ENCODE measurements at places on chromosomes 3 and 15. TPM values are rescaled to one million over a fixed set of nuclear protein-coding genes. Genes with fewer than 3 reads are reported as not detected.
A peak's percentile ranks its signal among the peaks of the same experiment; 100 is the strongest.

DNA sequence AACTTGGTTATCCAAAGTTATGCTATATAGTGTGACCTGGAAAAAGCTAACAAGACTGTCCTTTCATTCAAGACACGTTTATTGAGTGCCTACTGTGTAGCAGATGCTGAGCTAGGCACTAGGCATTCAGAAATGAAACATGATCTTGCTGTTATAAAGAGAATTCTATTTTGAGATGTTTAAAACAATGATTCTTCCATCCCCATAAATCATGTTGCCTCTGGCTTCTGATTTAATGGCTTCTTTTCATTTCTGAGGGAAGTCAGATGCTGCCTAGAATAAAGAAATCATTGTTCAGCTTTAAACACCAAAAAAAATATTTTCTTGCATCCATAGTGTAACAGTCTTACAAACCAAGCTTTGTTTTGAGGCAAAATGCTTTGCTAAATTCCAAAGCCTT is 620.9 kb upstream of the UBE2E2 start:
- no peak overlapping the region for H3K27ac ChIP-seq
- no peaks in the 10 kb centered on the region for H3K36me3 ChIP-seq
- no peaks in the 10 kb centered on the region for H3K27me3 ChIP-seq
- DNase-seq = no peak

GRCh38 chr15:52143873-52144272 is 31.3 kb upstream of the BCL2L10 start:
- peaks cover 4% of the 10 kb centered on the region for H3K36me3 ChIP-seq
- no peaks in the 10 kb centered on the region for H3K27me3 ChIP-seq
- peak overlapping the region; percentile 48 for H3K27ac ChIP-seq
- peak; percentile 94 for DNase-seq

DNA sequence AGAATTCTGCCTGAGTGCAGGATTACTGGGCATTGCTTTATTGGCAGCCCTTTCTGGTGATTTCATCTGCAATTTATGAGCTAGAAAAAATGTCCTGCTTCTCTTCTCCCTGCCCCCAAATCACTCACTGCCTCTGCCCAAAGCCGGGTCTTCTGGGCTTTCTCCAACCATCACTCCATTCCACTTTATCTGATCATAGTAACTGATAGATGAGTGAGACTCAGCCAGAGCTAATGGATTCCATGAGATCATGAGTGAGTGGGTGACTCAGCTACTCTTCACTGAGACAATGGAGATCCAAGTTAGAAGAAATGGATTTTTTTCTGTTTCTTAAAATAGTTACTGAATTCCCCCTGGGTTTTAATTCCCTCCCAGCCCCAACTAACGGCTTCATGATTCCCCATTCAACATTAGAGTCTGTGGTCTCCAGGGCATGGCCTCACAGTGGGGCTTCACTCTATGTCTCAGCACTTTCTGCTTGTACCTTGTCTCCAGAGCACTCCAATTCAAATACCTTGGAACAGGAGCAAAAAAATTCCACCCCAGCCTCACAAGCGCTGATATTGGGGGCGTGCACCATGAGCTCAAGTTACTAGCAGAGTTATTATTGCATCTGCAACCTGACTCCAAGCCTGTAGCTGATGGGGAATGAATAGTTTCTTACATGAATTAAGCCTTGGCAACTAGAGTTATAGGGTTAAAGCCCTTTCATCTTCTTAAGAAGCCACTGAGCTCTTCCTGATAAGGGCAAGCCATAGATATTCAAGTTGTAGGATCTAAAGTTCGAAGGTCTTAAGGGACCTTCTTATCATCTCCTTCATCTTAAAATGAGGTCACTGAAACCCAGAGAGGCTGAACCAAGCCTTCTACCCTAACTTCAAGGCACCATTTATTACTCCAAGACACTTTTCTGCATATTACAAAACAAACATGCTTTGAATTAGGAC is 85.9 kb downstream of the AGBL1 start:
- no peak overlapping the region for H3K4me3 ChIP-seq
- H3K27me3 ChIP-seq = no peaks in the 10 kb centered on the region
- H3K27ac ChIP-seq = no peak overlapping the region
- no peak for DNase-seq
- no peaks in the 10 kb centered on the region for H3K36me3 ChIP-seq

- no peak for DNase-seq
- no peak overlapping the region for H3K4me3 ChIP-seq
- H3K27me3 ChIP-seq = no peaks in the 10 kb centered on the region
- no peaks in the 10 kb centered on the region for H3K36me3 ChIP-seq
Observed at GRCh38 chr3:29763115-29763514, 482.2 kb downstream of the RBMS3 start.

- no peaks in the 10 kb centered on the region for H3K36me3 ChIP-seq
- no peaks in the 10 kb centered on the region for H3K27me3 ChIP-seq
- peaks cover 14% of the 10 kb centered on the region for H3K4me1 ChIP-seq
- DNase-seq = no peak
Observed at GRCh38 chr3:99509224-99509623, 129.2 kb upstream of the COL8A1 start.

GRCh38 chr15:35705884-35706585 is 160.1 kb upstream of the DPH6 start:
- H3K36me3 ChIP-seq = no peaks in the 10 kb centered on the region
- no peaks in the 10 kb centered on the region for H3K27me3 ChIP-seq
- no peak for DNase-seq

DNA sequence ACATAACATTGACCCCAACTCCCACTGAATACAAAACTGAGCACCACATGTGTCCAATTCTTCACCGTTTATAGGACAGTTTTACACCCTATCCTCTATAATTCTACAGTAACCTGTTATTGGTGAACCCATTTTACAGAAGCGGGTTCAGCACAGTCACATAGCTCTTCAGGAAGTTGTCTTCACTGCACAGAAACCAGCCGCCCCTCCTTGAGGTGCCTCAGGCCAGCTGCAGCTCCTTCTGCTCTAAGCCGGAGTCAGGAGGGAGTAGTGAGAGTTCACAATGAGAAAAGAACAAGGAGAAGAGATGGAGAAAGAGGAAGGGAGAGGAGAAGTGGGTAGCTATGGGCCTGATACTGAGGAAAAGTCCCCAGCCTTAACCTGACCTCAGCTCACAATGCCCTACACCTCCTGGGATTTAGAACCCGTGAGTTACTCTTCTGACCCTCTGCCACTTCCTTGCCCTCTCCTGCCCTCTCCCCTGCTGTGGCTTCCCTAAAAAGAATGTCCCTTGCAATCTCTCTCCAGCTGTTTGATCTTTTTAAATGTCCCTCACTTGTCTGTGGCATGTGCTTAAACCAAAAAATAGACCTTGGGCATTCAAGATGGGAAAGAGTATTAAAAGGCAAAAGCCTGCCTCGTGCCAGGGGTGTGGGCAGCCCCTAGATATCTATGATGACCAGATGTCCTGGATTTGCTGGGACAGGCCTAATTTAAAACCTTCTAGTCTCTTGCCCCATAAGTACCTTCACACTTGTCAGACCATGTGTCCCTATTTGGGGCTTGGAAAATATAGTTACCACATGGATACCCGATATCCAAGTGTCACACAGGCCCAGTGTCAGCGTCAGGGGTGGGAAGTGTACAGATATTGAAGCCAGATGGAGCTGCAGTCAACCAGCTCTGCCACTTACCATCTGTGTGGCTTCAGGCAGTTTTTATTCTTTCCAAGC is 71.3 kb upstream of the HES1 start:
- no peak overlapping the region for H3K4me3 ChIP-seq
- peaks cover 3% of the 10 kb centered on the region for H3K4me1 ChIP-seq
- H3K27ac ChIP-seq = no peak overlapping the region
- DNase-seq = no peak
- H3K27me3 ChIP-seq = no peaks in the 10 kb centered on the region
- H3K36me3 ChIP-seq = no peaks in the 10 kb centered on the region

GRCh38 chr3:67601385-67601784 is 53.0 kb downstream of the SUCLG2 start:
- H3K4me3 ChIP-seq = no peak overlapping the region
- H3K4me1 ChIP-seq = no peaks in the 10 kb centered on the region
- no peak for DNase-seq

- no peaks in the 10 kb centered on the region for H3K27me3 ChIP-seq
- H3K4me3 ChIP-seq = no peak overlapping the region
- H3K4me1 ChIP-seq = no peaks in the 10 kb centered on the region
- H3K36me3 ChIP-seq = no peaks in the 10 kb centered on the region
- no peak overlapping the region for H3K27ac ChIP-seq
Observed at GRCh38 chr15:75831806-75832102, 11.5 kb upstream of the UBE2Q2 start.

DNA sequence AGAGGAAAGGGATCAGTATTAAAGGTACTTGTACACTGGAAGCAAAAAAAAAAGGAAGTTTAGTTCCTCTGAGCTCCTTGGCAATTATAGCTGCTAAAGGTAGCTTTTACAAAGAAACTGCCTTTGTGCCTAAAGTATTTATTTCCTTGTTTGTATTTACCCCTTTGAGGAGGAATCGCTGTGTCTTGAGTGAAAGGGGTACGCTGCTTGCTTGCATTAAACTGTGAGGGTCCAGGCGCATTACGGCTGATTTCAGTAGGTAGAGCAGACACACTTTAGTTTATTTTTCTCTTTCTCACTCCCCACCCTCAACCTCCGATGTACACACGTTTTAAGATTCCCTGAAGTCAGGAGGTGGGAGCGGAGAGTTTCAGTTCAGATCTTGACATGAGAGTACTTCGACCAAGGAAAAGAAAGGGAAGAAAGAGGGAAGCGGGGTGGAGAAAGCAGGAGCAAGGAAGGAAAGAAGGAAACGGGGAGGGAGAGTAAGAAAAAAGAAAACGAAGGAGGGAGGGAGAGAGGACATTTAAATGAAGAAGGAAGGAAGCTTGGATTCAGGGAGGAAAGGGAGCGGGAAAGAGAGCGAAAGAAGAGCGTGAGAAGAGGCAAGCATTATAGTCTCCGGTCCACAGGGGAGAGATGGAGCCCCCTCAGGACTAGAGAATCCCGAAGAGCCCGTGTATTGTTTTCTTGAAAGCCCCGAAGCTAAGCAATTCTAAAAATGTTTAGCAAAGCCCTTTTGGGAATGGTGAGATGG is 1.2 kb upstream of the MME start:
- DNase-seq = no peak
- H3K27me3 ChIP-seq = peaks cover 75% of the 10 kb centered on the region
- peaks cover 4% of the 10 kb centered on the region for H3K4me1 ChIP-seq
- H3K4me3 ChIP-seq = no peak overlapping the region

DNASE1L3 gene
- total RNA-seq = not detected

TUSC7 gene
- total RNA-seq = not detected

CLDN16 gene
- total RNA-seq = 0.09 TPM

ARNT2 gene
- total RNA-seq = 1.4 TPM

ARHGEF3 gene
- total RNA-seq = 2.1 TPM

Measured in A673 (cell line).